ENCODE measurements at places on chromosomes 5 and 9. TPM values are rescaled to one million over a fixed set of nuclear protein-coding genes. Genes with fewer than 3 reads are reported as not detected.

Gene NSD1
- total RNA-seq = 48.9 TPM

DNA sequence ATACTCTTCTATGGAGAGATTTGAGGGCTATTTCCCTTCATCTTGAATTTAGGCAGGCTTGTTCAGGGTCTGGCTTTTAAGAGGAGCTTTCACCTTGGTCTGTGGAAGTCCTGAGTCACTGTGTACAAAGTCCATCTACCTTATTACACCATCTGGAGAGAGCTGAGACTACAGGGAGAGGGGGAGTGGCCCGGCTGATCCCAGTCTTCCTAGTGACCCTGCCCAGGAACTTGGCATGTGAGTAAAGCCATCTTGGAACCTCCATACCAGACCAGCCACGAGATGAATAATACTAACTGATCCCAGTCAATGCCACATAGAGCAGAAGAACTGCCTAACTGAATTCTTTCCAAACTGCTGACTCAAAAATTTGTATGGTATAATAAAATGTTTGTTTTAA, 8.4 kb upstream of the IL6ST start:
- DNase-seq = peak; percentile 66
- no peaks in the 10 kb centered on the region for H3K36me3 ChIP-seq
- H3K4me1 ChIP-seq = peaks cover 10% of the 10 kb centered on the region
- peak overlapping the region; percentile 60 for H3K27ac ChIP-seq
- no peaks in the 10 kb centered on the region for H3K27me3 ChIP-seq

Gene MGAT4B
- total RNA-seq = 113 TPM

- no peak overlapping the region for H3K4me3 ChIP-seq
- no peaks in the 10 kb centered on the region for H3K27me3 ChIP-seq
- no peaks in the 10 kb centered on the region for H3K36me3 ChIP-seq
- DNase-seq = no peak
Observed at GRCh38 chr5:84614906-84615305, 230.2 kb upstream of the EDIL3 start.

- H3K27me3 ChIP-seq = no peaks in the 10 kb centered on the region
- no peaks in the 10 kb centered on the region for H3K36me3 ChIP-seq
- no peak overlapping the region for H3K4me3 ChIP-seq
- H3K4me1 ChIP-seq = peaks cover 13% of the 10 kb centered on the region
Observed at GRCh38 chr5:122145906-122146305, 16.6 kb downstream of the ZNF474 start.

Gene FBXO4
- 11.5 TPM for total RNA-seq

GRCh38 chr9:109440117-109440515, 58.0 kb downstream of the PTPN3 start:
- H3K27me3 ChIP-seq = no peaks in the 10 kb centered on the region
- H3K27ac ChIP-seq = no peak overlapping the region
- H3K36me3 ChIP-seq = peaks cover 6% of the 10 kb centered on the region

GRCh38 chr5:157665467-157666070, 5.8 kb upstream of the C5orf52 start:
- H3K4me1 ChIP-seq = peaks cover 20% of the 10 kb centered on the region
- H3K4me3 ChIP-seq = no peak overlapping the region
- no peaks in the 10 kb centered on the region for H3K27me3 ChIP-seq
- H3K27ac ChIP-seq = peak overlapping the region; percentile 70

DNA sequence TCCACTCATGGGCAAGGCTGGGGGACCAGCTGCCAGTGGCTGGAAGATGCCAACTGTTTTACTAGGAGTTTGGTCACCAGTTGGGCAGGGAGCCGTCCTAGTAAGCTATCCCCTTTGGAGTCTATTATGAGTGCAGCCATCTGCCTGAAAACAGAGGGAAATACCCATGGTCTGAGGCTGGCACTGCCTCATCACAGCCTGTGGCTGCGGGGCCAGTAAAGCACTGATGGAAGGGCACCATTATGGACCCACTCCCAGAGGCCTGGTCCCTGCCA, 187.2 kb upstream of the PANK3 start:
- no peaks in the 10 kb centered on the region for H3K36me3 ChIP-seq
- H3K4me1 ChIP-seq = no peaks in the 10 kb centered on the region
- DNase-seq = no peak
- H3K27ac ChIP-seq = no peak overlapping the region
- H3K27me3 ChIP-seq = peaks cover 53% of the 10 kb centered on the region

DNA sequence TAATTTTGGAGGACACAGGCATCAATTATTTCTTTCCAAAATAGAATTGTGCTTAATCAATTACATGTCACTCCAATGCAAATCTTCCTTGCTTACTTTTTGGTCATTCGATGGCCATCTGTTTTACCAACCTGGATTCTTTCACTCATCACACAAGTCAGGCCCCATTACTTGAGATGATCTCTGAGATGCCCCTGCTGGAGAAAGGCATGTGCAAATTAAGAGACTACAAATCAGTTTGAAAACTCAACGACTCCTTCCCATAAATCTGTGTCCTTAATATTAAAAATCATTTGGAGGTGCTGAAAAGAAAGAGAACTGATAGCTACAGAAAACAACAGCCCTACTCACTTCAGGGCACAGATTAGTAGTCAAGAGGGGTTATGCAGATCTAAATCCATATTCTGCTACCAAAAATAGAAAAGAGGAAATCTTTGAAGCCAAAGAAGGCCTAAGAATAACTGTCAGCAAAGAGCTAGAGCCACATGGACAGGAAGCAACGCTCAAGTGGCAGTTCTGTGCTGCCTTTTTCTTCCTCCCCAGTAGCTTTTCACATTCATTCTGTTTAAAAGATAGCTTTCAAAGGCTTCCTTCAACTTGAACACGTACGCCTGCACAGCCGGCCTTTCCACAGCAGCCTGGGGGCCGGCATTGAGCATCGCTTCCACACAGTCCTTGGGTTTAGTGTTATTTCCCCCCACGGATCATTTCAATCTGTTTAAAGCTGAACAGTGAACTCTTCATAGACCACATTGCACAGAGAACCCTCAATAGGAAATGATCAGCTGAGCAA, 79.3 kb upstream of the MAP3K1 start:
- peaks cover 27% of the 10 kb centered on the region for H3K4me1 ChIP-seq
- H3K36me3 ChIP-seq = no peaks in the 10 kb centered on the region
- no peaks in the 10 kb centered on the region for H3K27me3 ChIP-seq

Gene TNFSF15
- 2.2 TPM for total RNA-seq

Gene PARP8
- total RNA-seq = 0.69 TPM

- no peak overlapping the region for H3K4me3 ChIP-seq
- H3K36me3 ChIP-seq = no peaks in the 10 kb centered on the region
Observed at GRCh38 chr9:34526026-34526425, 3.2 kb upstream of the ENHO start.

DNA sequence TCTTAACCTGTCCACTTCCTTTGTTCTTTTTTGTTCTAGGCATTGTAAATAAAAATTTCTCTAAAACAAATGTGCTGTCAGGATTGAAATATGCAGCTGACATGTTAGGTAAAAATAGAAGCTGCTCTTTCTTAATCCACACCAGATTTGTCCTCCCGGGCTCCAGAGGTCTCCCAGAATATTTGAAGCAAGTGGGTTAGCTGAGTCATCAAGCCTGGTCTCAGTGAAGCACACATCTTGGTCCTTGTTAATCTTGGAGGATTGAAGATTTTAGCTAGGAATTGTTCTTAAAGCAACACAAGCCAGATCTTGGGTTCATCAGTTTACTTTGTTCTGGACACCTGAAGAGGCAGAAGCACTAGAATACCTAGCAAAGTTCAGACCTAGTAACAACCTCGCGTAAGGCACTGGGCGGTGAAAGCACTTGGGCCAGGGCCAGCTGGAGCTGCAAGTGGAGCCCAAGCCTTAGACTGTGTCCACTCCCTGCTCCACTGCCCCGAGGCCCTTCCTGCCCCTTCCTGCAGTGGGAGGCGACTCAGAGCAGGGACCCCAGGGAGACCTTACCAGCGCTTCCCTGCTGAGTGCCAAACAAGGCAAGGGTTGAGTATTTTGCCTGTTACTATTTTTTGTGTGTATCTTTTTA, 36.5 kb downstream of the HABP4 start:
- H3K4me1 ChIP-seq = peaks cover 3% of the 10 kb centered on the region
- H3K27me3 ChIP-seq = no peaks in the 10 kb centered on the region
- H3K27ac ChIP-seq = no peak overlapping the region
- DNase-seq = peak; percentile 11
- no peak overlapping the region for H3K4me3 ChIP-seq

Gene PCDHA10
- total RNA-seq = 0.04 TPM

- no peaks in the 10 kb centered on the region for H3K36me3 ChIP-seq
- no peak overlapping the region for H3K27ac ChIP-seq
- H3K4me1 ChIP-seq = no peaks in the 10 kb centered on the region
- peak; percentile 30 for DNase-seq
Observed at GRCh38 chr5:82107267-82107666, 135.4 kb downstream of the ATG10 start.

- H3K27me3 ChIP-seq = peaks cover 52% of the 10 kb centered on the region
- no peaks in the 10 kb centered on the region for H3K36me3 ChIP-seq
- no peak for DNase-seq
- H3K4me1 ChIP-seq = no peaks in the 10 kb centered on the region
- no peak overlapping the region for H3K4me3 ChIP-seq
- H3K27ac ChIP-seq = no peak overlapping the region
Observed at GRCh38 chr9:37668116-37668601, 17.4 kb downstream of the FRMPD1 start.

DNA sequence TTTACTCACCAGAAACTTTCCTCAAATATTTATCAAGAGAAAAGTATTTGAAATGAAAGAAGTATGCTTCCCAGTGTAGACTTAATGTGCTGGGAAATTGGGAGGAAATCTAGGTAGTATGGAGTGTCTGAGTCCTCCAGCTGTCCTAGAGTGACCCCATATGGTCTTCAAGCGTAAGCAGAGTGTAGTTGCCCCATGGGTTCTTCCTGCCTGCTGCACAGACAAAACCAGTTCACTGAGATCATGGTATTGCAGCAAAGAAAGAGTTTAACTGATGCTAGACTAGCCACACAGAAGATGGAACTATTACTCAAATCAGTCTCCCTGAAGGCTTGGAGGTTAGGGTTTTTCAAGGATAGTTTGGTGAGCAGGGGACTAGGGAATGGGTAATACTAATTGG, 114.9 kb upstream of the PRLR start:
- no peaks in the 10 kb centered on the region for H3K4me1 ChIP-seq
- DNase-seq = peak; percentile 34
- H3K36me3 ChIP-seq = no peaks in the 10 kb centered on the region
- H3K27ac ChIP-seq = no peak overlapping the region
- no peak overlapping the region for H3K4me3 ChIP-seq
- H3K27me3 ChIP-seq = no peaks in the 10 kb centered on the region

GRCh38 chr5:5592541-5592940, 170.1 kb downstream of the ICE1 start:
- peaks cover 49% of the 10 kb centered on the region for H3K27me3 ChIP-seq
- no peaks in the 10 kb centered on the region for H3K36me3 ChIP-seq
- DNase-seq = peak; percentile 25
- H3K4me3 ChIP-seq = no peak overlapping the region
- H3K4me1 ChIP-seq = no peaks in the 10 kb centered on the region
- no peak overlapping the region for H3K27ac ChIP-seq

Gene SLC34A1
- total RNA-seq = 0.07 TPM

Gene ZNF454
- total RNA-seq = not detected

Data from PC-3 (cell line).